ENCODE measurements at places on chromosomes 7 and 10.

DNA sequence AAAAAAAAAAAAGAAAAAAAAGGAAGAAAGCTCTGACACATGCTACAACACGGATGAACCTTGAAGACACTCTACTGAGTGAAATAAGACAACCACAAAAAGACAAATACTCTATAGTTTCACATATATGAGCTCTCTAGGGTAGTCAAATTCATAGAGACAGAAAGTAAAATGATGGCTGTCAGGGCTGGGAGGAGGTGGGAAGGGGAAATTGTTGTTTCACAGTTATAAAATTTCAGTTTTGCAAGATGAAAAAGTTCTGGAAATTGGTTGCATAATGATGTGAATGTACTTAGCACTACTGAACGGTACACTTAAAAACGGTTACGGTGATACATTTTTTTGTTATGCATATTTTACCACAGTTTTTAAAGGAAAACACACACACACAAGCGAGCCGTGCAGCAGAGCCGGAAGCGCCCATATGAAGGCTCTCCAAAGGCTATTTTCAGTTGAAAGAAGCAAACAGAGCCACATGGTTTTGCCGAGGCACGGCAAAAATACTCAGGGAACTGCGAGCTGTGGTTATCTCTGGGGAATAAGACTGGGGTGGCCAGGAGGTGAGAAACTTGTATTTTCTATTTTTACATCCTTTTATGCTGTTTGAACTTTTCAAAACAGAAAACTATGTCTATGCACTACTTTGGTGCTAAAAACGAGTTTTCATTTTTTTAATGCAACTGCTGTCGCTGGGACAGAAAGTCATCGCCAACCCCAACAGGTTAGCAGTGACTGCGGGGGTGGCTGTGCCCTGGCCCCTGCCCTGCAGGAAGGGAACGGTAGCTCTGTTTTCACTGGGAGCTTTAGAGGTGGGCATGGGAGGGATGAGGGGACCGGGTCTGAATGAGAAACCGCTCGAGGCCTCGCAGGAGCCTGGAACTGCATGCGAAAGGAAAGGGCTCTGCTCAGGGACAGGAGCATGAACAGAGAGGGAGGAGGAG, 132.9 kb downstream of the OAT start:
- DNase-seq, result no peak

DNA sequence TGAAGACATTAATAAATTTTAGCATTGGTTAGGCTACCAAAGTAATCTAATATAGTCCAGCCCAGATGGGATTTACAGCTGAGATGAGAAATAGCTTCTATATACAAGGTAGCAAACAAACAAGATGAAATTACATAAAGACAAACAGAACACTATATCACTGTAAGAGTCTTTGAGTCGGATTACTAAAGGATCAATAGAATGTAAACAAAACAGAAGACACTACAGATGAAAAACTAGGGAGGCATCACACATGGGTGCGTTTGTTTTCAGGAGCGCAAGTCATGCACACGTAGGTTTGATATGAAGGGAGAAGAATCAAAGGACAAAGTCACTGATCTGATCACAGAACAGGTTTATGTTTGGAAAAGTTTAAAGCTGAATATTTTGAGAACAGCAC, 26.5 kb downstream of the MPP7 start:
- no peak for DNase-seq

- DNase-seq, result no peak
Measured at GRCh38 chr10:80477-81105, 31.5 kb upstream of the TUBB8 start.

DNA sequence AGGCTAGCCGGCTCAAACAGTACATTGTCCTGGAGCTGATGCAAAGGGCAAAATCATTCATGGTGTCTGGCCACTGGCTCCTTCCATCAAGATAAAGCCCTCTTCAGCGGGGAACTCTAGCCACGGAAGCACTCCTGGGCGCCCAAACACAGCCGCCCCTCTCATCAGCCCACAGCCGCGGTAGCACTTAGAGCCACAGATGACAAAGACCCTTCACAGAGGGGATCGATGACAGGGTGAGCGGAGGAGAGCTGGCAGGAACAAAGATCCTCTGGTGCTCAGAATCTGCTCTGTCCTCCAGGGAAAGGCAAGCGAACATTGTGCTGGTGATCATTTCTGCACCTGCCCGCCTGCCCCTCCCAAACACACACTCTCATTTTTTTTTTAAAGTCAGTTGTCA, 222.2 kb upstream of the NRP1 start:
- DNase-seq, result no peak

DNA sequence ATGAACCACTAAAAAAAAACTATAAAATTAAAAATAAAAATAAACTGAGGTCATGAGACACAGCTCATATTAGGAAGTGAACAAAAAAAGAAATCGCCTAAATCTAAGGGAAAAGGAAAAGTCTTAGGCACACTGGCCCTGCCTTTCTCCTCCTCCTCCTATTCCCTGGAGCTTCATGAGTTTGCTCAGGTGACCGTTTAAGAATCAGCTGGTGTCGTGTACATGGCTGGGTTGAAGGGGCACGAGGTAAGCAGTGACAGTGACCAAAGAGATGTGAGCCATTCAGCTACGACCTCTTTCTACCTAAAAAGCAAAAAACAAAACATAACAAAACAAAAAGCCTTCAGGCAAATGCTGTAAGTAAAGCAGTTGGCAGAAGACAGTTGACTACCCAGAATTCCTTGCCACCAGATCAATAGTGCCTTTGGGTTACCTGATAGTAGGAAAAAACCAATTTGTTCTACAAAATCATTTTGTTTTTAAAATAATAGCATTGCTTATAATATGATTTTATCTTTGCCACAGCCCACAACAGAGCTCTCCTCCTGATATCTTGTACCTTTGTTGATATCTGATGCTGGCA, 135.4 kb downstream of the DOCK4 start:
- no peak for DNase-seq
